ENCODE measurements at places on chromosomes 3 and 15.
A peak's percentile ranks its signal among the peaks of the same experiment; 100 is the strongest.

- DNase-seq, result peak; percentile 49
These were observed 4.2 kb downstream of the PLCL2 start for GRCh38 chr3:16888785-16889607.

DNA sequence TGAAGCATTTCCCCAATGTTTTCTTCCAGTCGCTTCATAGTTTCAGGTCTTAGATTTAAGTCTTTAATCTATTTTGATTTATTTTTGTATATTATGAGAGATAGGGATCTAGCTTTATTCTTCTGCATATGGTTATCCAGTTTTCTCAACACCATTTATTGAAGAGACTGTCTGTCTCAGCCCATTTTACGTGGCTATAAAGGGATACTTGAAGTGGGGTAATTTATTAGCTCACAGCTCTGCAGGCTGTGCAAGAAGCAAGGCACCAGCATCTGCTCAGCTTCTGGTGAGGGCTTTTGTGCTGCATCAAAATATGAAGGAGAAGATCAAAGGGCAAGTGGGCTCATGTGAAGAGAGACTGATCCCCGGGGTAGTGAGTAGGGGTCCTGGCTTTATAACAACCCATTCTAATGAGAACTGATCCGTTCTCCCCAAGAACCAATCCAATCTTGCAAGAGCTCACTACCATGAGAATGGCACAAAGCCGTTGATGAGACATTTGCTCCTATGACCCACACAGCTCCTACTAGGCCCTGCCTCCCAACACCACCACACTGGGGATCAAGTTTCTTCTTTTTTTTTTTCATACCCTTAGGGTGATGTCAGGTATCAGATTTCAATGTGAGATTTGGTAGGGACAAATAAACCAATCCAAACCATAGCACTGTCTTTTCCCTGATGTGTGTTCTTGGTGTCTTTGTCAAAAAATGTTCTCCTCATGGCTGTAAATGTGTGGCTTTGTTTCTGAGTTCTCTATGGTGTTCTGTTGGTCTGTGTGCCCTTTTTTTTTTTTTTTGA, 63.2 kb downstream of the IQGAP1 start:
- DNase-seq, result no peak

GRCh38 chr15:50275908-50276307, 10.4 kb upstream of the HDC start:
- no peak for DNase-seq

DNA sequence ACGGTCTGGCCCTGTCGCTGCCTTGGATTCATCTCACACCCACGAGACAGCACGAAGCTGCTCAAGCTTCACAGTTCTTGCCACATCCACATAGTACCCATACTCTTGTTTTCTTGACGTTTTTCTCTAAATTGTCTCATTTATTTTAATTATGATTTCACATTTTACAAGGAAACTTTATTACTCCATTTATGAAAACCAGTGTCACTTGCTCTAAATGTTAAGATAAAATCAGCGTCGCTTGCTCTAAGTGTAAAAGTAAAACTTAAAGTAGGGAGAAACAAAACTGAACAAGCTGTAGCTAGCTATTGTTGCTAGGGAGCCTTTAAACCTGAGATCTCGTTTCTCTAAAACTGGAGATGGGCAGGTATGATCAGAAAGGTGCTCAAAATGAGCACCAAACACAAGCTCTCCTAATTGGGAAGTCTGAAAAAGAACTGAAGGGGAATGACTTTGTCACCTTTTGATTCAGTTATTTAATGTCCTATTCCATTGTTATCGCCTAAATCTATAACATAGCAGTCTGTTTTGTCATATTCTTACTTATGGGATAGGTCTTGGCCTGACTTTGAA, 680 bp downstream of the IFT122 start:
- no peak for DNase-seq

DNA sequence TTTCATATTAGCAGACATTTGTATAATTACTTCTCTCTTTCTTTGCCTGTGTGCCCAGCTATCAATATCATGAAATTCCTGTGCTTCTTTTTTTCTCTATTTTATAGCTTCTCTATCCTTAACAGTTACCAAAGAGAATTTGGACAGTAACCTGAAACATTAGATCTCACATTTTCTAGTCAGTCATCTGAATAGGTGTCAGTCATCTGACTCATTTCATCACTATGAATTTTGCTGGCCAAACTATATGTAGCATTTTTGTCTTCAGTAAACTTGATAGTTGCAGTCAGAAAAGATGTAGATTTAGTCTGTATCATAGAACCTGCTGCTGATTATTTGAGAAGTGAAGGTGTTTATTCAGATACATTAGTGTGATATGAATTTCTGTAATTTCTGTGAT, 52.6 kb downstream of the HMG20A start:
- no peak for DNase-seq

GRCh38 chr3:11131371-11131770, 22.9 kb upstream of the HRH1 start:
- no peak for DNase-seq

All from GM20000 (cell line).